Naive B cell (primary cell): ENCODE measurements at places on chromosomes 12 and 14.
A peak's percentile ranks its signal among the peaks of the same experiment; 100 is the strongest.

GRCh38 chr12:23949348-23950209, at the start of gene SOX5:
SOX5 (minus strand) TSS chr12:23949670; CDS start chr12:23949601, 69 bp downstream.
- DNase-seq: no peak

GRCh38 chr12:13425766-13426165, 229.2 kb downstream of the EMP1 start:
- DNase-seq: no peak

- DNase-seq: peak; percentile 56
Observed at GRCh38 chr14:64303471-64303917, 9.3 kb upstream of the ESR2 start.

GRCh38 chr12:127270193-127270592, 996.8 kb upstream of the TMEM132C start:
- DNase-seq: no peak

DNA sequence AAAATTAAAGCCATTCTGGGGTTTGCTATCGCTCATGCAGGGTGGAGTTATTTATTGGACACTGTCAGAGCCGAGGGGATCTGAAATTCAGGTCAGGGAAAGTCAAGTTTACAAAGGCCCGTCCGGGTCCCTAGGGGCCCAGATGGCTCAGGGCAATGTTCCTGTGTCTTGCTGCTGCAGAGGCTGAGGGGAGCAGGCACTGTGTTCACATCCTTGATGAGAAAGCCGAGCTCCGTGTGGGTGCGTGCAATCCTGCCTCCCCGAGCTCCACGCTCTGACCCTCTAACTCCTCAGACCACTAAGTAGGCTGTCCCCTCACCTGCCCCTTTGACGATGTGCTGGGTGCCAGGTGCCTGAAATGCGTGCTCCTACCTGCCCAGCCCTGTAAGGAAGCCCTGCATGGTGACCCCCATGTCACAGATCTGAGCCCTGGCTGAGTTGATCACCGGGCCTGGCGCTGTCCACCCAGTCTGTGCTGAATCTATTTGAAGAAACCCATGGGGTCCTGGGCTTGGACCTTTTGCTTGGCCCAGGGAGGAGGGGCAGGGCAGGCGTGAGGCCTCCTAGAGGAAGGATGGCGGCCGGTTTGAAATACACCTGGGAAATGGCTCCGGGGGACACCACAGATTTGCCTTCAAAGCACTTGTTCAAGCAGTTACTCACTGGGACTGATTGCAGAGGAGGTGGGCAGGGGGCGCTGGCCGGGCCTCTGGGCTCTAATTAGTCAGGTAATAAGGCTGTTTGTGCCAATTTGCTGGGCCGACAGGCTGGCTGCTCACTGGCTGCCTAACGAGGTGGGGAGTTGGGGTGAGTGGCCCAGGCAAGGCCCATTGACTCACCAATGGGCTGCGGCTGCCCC, 204.3 kb downstream of the KIF26A start:
- DNase-seq: no peak

- no peak for DNase-seq
Observed at GRCh38 chr12:72578327-72578726, 306.2 kb downstream of the TRHDE start.

GRCh38 chr12:85558684-85559083, 277.5 kb downstream of the RASSF9 start:
- no peak for DNase-seq

DNA sequence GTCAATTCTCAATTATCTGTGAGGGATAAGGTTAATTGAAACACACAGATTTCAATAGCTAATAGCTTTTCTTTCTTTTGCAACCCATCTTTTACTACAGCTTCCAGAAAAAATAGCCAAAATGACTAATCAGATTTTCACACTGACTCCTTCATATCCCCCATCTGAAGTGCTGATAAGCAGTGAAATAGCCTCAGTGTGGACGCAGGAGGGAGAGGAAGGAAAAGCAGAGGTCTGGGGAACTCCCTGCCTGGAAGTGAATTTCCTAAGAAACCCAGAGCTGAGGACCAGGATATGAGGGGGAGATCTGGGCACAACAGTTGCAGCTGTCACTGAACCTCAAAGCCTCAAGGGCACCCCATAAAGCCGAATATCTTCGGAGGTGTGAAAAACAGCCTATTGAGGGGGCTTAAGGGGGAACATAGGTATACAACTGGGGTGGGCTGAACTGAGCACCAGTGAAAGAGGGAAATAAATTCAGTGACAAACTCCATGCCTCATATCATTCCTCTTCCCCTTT, 60.9 kb downstream of the EMP1 start:
- DNase-seq: no peak

DNA sequence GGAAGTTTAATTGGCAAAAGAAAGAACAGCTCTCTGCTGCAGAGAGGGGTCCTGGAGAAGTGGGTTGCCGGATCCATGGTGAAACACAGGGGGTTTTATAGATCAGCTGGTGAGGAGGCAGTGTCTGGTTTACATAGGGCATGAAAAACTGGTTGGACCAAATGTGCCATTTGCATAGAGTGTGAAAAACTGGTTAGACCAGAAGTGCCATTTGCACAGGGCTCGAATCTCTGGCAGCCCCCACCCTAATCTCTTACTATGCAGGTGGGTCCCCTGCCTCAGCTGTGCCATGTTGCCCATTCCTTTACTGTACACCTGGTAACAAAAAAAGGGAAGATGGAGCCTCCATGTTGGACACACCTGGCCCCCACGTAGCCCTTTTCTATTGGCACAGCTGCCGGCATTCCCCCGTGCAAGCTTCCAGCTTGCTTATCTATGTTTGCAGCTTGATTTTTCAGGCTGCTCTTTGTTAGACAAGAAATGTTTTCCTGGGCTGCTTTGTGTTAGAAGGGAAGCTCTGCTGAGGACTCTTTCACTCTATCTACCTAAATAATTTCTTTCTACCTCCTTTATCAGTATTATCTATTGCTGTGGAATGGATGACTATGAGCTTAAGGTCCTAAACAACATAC, 61.1 kb upstream of the TMEM132D start:
- no peak for DNase-seq

GRCh38 chr14:22980672-22981089, 1.7 kb downstream of the AJUBA start:
- no peak for DNase-seq

- no peak for DNase-seq
Observed at GRCh38 chr12:100752841-100753240, 41.7 kb upstream of the ANO4 start.

DNA sequence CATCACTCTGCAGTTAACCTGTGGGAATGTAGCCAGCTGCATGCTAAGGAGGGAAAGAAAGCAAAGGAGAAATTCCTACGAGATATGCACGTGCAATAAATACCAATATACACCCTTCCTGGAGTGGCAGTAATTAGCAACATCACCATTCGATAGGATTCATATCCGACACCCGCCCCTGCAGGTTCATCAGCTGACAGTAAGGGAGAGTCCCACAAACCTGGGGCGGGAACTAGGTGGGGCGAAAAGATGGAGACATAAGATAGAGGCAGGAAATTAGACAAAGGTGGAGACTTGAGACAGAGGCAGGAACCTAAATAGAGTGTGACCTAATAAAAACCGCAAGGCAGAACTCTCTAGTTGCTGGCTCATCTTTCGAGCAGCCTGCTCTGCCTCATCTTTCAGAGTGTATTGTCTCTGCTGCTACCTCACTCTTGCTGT, 51.6 kb downstream of the PLEKHG3 start:
- DNase-seq: no peak

- no peak for DNase-seq
Observed at GRCh38 chr12:52517888-52518287, 2.3 kb downstream of the KRT5 start.

DNA sequence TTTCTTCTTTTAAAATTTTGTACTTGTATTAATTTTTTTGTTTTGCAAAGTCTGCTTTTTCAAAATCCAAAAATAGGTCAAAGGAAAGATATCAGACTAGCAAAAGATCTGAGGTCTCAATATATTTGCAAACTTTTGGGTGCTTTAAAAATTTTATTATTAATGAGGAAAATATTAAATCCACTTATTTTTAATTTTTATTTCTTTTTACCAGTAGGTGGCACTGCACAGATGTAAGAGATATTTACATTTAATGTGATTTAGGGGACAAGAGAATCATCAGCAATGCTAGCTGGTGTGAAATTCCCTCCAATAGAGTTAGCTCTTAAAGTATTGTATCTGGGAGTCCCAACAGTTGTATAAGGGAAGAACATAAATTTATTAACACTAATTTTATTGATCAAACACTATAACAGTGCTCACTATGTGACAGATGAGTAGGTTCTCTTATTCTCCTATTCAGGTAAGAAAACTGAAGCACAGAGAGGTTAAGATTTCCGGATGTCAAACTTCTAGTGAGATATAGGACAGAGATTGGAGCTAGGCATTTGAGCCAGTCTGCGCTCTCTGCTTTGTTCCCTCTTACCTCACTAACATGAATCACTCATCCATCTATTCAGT, 30.5 kb downstream of the ALX1 start:
- DNase-seq: no peak

DNA sequence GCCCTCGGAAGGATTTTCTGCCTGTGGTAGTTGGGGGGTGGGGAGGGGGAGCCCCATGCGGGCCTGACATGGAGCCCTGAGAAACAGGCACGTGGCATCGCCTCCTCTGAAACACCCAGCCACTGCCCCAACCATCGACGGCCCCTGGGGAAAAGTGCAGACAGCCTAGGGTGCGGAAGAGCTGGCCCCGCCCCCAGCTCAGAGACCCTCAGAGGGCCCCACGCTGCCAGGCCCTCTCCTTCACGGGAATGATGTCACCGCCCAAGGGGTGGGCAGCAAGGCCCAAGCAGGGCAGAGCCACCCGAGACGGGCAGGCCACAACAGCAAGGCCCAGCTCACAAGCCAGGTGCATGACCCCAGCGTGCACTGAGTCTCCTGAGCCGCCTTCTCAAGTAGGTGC, 26.2 kb downstream of the BEGAIN start:
- no peak for DNase-seq

DNA sequence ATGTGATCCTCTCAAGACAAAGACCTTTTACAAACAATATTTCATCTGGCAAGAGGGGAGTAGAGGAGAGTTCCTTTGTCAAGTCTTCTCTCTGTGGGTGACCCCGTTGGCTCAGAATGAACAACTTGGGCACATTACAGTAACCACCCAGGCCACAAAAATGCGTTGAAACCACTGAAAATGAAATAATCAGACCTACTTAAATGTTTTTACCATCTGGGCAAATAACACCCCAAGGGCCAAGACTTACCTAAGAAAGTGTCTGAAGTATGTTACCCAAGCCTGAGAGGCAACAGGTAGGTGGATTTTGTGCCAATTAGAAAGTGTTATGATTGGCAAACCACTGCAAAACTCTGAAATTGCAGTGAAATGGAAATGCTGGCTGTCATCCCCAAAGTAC, 1.3 kb downstream of the TC2N start:
- DNase-seq: no peak

- DNase-seq: peak; percentile 32
Observed at GRCh38 chr12:122834104-122834920, 945 bp upstream of the HIP1R start.

DNA sequence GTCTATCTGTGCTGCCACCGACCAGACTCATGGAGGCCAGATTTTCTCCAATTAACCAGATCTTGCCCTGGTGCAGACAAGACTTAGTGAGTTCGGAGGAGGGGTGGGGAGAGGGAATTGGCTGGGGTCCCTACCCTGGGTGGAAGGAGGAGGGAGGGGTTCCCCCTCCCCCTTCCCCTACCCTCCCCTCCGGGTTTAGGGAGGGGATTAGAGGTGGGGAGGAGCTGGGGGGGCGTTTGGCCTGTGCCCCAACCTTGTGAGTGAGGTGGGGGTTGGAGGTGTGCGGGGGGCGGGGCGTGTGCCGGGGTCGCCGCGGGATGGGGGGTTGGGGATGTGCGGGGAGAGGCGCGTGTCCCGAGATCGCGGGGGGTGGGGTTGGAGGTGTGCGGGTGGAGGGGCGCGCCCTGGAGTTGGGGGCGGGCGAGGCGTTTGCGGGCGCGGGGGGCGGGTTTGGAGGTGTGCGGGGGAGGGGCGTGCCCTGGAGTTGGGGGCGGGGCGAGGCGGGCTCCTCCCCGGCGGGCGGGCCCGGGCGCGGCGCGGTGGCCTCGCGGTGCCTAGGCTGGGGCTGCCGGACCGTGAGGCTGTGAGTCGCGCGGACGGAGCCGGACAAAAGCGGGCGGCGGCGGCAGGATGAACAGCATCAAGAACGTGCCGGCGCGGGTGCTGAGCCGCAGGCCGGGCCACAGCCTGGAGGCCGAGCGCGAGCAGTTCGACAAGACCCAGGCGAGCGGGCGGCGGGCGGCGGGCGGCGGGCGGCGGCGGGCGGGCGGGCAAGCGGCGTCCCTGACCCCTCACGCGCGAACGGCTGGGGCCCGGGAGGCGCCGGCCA, at the start of gene HIP1R:
HIP1R (plus strand) TSS at position 537 of the 829 bp plus-strand sequence; CDS start at position 631, 94 bp downstream.
- peak; percentile 64 for DNase-seq

- no peak for DNase-seq
Observed at GRCh38 chr14:69876848-69877306, 2.3 kb upstream of the SMOC1 start.

GRCh38 chr14:34398024-34398423, 64.0 kb downstream of the SPTSSA start:
- DNase-seq: no peak

GRCh38 chr12:107159384-107159900, 66.1 kb upstream of the CRY1 start:
- DNase-seq: no peak

- DNase-seq: no peak
Observed at GRCh38 chr12:70982286-70982685, 61.7 kb upstream of the PTPRR start.

GRCh38 chr12:121964813-121965643, 46.6 kb downstream of the CFAP251 start:
- DNase-seq: no peak

- DNase-seq: no peak
Observed at GRCh38 chr12:123760267-123760938, 1.7 kb upstream of the DNAH10 start.

- DNase-seq: no peak
Observed at GRCh38 chr12:115542656-115543055, 734.8 kb downstream of the MED13L start.

DNA sequence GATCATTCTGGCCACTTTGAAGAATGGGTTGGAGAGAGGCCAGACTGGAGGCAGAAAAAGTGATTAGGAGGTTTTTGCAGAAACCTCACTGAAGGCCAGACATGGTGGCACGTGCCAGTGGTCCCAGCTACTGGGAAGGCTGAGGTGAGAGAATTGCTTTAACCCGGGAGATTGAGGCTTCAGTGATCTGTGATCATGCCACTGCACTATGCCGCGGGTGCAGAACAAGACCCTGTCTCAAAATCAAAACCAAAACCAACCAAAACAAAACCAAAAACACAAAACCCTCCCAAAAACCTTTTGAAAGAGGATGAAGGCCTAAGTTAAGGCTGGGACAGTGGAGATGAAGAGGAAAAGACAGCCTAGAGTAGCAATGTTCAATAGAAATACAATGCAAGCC, 15.2 kb upstream of the CFAP54 start:
- no peak for DNase-seq

- DNase-seq: no peak
Observed at GRCh38 chr12:2833810-2834209, 1.0 kb downstream of the NRIP2 start.

- peak; percentile 60 for DNase-seq
Observed at GRCh38 chr12:46459861-46460545, 87.4 kb upstream of the SLC38A2 start.

- no peak for DNase-seq
Observed at GRCh38 chr14:51205486-51205885, 34.6 kb upstream of the TMX1 start.

GRCh38 chr12:113812411-113813228, 153.5 kb downstream of the RBM19 start:
- DNase-seq: no peak

GRCh38 chr12:1830401-1830845, 10.1 kb downstream of the LRTM2 start:
- no peak for DNase-seq
